ENCODE measurements at places on chromosomes 11 and 22.
A peak's percentile ranks its signal among the peaks of the same experiment; 100 is the strongest.

DNA sequence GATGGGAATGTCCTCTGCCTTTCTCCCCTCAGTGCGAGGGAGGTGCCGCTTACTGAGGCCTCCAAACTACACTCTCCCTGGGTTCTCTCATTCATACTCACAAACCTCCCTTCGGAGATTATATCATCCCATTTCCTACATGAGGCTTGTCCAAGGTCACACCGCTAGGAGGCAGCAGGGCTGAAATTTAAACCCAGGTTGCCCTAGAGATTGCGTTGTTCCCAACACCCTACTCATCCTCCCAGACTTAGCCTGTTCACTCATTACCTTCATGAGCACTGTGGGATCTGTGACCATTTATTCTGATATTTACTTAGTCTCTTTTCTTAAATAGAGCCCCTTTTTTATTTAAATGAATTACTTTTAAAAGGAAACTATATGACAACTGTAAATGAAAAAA, 31.1 kb downstream of the SDHAF2 start:
- no peak for DNase-seq

GRCh38 chr11:124892146-124892545, 5.5 kb downstream of the ROBO4 start:
- no peak for DNase-seq

DNA sequence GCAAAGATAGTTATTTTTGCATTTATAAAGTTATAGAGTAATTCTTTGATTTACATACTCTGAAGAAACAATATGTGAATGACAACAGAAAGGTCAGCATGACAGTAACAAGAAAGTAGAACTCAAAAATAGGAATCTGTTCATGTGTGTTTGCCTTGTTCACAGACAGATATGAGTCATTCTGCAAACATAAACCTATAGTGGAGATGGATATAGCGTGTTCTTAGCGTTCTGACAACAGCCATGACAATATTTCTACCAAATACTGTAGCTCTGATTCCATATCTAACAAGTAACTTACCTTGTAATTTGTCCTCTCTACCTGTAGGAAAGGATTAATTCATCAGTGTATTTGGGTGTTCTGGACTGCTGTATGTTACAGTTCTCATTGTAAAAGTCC, 208.5 kb upstream of the MTMR2 start:
- DNase-seq: no peak

- DNase-seq: no peak
These were observed 52.3 kb downstream of the ZBTB44 start for GRCh38 chr11:130262424-130262823.

DNA sequence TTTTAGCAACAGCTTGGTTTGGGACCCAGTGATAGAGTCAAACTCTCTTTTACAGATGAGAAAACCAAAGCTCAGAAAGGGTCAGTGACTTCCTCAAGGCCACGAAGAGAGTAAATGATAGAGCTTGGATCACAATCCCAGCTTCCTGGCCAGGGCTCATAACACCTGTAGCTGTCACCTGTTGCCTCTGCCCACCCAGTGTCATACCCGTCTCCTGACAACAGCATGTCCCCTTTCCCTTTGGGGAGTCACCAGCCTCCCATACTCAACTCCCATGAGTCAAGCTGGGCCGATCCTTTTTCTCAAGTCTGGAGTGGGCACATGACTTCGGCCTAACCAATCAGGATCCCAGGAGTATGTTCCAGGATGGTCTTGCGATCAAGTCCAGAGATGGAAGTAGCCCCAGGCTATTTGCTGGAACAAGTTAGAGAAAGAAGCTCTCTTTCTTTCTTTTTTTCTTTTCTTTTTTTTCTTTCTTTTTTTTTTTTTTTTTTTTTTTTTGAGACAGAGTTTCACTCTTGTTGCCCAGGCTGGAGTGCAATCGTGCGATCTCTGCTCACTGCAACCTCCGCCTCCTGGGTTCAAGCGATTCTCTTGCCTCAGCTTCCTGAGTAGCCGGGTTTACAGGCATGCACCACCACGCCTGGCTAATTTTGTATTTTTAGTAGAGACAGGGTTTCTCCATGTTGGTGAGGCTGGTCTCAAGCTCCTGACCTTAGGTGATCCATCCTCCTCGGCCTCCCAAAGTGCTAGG, 27.8 kb upstream of the MYH9 start:
- no peak for DNase-seq

DNA sequence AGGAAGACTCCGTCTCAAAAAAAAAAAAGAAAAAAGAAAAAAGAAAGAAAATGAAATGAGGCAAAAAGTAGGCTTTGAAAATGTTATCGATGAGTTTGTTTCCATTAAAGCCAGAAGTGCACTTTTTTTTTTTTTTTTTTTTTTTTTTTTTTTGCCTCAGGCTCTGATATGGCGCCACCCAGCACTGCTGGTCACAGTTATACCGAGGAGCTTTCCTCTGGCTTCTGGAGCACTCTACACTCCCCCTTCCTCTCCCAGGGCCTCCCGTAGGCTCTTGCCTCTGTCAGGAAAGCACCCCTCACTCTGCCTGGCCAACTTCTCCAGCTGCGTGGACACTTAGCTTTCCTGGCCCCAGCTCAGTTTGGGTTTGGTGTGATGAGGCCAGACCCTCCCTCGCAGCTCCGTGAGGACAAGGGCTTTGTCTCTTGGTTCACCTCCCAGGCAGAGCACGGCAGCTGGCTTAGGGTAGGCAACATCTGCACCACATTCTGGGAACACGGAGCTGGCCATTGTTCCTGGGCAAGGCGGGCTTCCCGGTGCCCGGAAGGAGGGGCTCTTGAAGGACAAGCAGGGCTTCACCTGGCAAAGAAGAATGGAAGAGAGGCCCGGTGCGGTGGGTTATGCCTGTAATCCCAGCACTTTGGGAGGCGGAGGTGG, 16.9 kb downstream of the FADS2 start:
- DNase-seq: no peak

DNA sequence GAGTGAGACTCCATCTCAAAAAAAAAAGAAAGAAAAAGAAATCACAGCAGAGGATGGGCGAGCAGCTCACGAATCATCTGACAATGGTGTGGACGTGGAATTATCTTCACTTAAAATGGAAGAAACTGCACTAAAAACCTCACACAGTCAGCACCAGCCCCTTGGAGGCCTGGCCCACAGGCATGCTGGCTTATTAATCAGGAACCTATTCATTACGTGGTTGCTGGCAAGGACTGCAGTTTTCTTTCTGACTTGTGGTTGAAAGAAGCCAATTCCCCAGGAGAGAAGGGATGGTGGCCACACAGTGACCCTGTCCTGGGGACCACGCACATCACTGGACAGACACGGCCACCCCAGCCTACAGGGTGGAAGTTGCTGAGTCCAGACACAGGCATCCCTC, 401.1 kb downstream of the CTTN start:
- DNase-seq: no peak

DNA sequence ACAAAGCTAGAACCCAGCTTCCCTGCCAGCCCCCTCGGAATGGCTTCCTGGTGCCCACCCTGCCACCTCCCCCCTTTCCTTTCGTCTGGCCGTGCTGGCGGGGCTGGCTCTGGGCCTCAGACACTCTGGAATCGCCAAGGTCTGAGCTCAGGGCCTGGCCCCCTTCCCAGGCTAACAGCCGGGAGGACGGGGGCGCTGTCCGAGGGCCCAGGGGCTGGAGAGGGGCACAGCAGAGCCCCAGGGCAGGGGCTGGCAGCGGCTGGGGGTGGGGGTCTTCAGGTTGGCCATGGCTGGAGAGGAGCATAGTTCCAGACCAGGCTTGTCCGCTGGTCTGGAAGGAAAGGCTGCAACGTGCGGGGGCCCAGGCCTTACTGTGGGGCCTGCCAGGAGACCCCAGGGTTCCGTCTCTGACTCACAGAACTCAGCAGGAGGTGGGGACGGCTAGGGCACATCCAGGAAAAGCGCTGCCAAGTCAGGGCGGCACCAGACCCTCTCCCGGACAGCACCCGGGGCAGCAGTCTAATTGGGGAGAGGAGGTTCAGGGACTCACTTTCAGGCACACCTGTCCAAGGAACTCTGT, 861 bp upstream of the LTBP3 start:
- peak; percentile 81 for DNase-seq

DNA sequence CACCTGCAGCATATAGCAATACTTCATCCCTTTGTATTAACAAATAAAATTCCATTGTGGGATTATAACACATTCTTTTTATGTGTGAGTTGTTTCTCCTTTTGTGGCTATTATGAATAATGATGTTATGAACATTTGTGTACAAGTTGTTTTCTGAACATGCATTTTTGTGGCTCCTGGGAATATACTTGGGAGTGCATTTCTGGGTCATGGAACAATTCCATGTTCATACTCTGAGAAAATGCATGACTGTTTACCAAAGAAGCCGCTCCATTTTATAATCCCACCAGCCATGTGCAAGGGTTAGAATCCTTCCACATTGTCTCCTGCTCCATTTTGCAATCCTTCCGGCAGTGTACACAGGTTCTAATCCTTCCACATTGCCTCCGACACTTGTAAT, 713.8 kb downstream of the TBC1D22A start:
- DNase-seq: no peak

- DNase-seq: no peak
These were observed 4.3 kb downstream of the MED15 start for GRCh38 chr22:20511578-20512229.

DNA sequence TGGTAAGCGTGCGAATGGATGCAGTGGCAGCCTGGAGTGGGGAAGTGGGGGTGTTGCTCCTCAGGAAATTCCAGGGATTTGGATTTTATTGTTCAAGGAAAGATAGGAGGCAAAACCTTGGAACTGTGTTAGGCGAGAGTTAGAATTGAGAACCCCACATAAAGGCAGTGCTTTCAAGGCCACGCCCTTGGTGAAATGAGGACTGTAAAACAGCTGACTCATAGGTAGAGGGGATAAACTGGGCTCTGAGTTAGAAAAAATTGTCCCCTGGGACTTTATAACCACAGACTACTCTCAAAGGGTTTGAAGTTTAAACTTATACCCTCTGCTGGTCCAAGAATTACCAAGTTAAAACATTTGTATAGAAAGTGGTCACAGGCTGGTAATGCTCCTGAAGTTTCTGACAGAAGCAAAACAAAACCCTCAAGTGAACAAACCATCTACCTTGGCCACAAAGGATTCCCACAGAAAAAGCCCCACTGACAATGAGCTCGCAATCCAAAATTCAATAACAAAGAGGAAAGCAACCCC, 250.3 kb upstream of the TBCEL start:
- DNase-seq: no peak

DNA sequence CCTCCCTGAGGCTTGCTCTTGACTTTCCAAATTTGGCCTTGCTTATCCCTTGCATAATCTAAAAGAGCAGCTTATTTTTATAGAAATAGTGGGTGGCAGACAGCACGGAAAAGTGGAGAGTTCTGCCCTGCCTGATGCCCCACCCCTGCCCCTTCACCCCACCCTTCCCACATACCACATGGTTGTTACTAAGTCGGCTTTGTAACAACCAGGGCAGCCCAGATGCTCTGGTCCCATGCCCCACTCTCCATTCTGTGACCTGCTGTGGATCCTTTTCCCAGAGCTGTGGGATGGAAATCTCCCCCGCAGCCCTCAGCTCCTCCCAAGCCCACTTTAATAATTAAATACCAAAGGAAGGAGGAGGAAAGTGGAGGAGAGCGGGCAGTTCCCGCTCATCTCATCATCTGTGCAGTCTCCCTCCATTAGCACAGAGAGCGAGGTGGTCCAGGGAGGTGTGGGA, 10.9 kb downstream of the MRGPRF start:
- DNase-seq: no peak

GRCh38 chr11:109422870-109423465, 978 bp downstream of the C11orf87 start:
- DNase-seq: peak; percentile 21

DNA sequence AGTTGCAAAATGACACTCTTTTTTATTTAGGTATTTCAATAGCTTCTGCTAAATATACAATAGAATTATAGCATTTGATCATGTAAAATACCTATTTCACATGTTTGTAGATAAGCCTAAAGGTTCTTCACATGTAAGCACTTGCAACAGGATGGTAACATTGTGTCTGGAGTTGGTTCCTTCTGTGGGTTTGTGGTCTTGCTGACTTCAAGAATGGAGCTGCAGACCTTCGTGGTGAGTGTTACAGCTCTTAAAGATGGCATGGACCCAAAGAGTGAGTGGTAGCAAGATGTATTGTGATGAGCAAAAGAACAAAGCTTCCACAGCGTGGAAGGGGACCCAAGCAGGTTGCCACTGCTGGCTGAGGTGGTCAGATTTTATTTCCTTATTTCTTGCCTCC, 246.4 kb upstream of the PDGFD start:
- no peak for DNase-seq

GRCh38 chr22:25166266-25167040, 33.2 kb upstream of the CRYBB3 start:
- no peak for DNase-seq

DNA sequence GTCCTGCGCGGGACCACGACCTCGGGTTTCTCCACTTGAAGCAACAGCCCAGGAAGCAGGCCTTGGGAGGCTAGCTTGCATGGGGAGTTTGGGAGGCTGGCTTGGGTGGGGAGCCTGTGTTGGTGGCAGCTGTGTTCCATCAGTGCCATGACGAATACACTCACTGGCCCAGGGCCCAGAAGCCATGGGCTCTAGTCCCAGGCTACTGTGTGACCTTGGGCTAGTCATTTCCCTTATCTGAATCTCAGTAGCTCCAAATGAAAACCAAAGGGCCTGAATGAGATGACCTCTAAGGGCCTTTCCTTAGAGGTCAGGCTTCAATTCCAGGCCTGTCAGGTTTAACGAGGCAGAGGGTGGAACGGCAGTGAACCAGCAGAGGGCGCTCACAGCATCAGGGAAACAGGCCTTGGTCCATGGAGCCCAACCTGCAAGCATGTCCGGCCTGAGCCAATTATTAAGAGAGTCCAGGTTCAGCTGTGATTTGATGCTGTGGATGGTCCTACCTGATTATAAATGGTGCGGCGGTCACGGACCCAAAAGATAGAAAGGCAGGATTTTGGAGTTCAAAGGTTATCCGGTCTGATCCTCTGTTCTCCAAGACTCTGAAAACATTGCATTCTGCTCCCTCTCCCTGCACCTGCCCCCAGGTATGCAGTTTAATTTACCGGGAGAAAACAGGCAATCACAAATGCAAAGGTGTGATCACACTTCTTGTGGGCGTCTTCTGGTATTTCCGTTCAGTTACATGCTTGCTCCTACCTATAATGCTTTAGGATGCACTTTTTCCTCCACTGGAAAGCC, 15.9 kb downstream of the PTPN5 start:
- DNase-seq: peak; percentile 42

GRCh38 chr11:27124514-27125264, 84.1 kb downstream of the BBOX1 start:
- no peak for DNase-seq

GRCh38 chr22:39535357-39535725, 2.8 kb upstream of the RPS19BP1 start:
- DNase-seq: no peak

GRCh38 chr11:132196928-132197327, 826.5 kb downstream of the NTM start:
- DNase-seq: no peak
